Left ventricle myocardium inferior (tissue), 1 donor: ENCODE measurements at places on chromosomes 2 and 18. TPM values are rescaled to one million over a fixed set of nuclear protein-coding genes. Genes with fewer than 3 reads are reported as not detected.

CNTNAP5 gene
- total RNA-seq, result not detected

ARHGEF4 gene
- 5.3 TPM for total RNA-seq

SLC4A3 gene
- 426 TPM for total RNA-seq

PRKAG3 gene
- 0.14 TPM for total RNA-seq

MYO5B gene
- 0.44 TPM for total RNA-seq

STEAP3 gene
- 7.1 TPM for total RNA-seq

NPPC gene
- total RNA-seq, result 3.0 TPM

IL1RL1 gene
- 1.1 TPM for total RNA-seq

ZNF396 gene
- total RNA-seq, result 0.71 TPM

INHA gene
- 2.4 TPM for total RNA-seq

SATB2 gene
- total RNA-seq, result 1.1 TPM

SLC9A2 gene
- 0.25 TPM for total RNA-seq

AMER3 gene
- total RNA-seq, result not detected

KCMF1 gene
- 90.2 TPM for total RNA-seq

KCNG2 gene
- not detected for total RNA-seq
